ENCODE measurements at places on chromosomes 2 and 18.

GRCh38 chr2:137837830-137838229 lies 126.4 kb upstream of the HNMT start:
- DNase-seq, result no peak

DNA sequence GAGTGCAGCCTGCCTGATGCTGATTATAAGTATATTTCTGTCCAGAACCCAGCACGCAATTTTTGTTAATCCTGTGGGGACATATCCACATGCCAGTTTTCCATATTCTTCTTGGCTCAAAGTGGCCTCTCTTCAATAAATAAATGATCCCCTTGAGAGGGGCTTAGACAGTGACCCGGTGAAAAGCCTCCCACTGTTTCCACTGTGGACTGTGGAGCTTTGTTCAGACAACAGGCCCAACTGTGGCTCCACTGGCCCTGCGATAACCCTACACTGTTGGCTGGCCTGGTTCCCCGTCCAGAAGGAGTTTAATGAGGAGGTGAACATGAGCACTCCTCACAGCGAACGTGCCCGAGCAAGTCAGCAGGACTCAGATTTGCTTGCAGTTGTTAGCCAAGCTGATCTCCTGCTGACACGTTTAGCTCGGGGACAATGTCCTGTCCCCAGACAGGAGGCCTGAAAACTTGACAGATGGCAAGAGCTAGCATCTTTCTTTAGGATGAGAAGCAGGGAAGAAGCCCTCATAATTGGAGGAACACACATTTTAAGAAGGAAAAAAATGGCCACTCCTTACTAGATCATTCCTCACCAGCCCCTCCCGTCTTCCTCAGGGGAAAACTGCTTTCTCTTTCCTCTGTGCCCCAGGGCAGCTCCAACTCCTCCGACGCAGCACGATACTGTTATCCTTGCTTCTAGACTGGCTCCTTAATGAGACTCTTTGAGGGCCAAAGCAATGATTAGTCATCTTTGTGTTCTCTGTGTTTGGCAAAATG lies 20.0 kb upstream of the MTCL1 start:
- no peak for DNase-seq

GRCh38 chr2:199455545-199456382 lies 2.0 kb downstream of the SATB2 start:
- no peak for DNase-seq

- DNase-seq, result no peak
Observed at GRCh38 chr18:57095884-57096283, 51.0 kb upstream of the BOD1L2 start.

GRCh38 chr18:13756261-13756660 lies 29.8 kb downstream of the RNMT start:
- no peak for DNase-seq
